ENCODE measurements at places on chromosomes 7 and 10.

- H3K27ac ChIP-seq: no peak overlapping the region
- no peaks in the 10 kb centered on the region for H3K4me1 ChIP-seq
- no peak overlapping the region for H3K4me3 ChIP-seq
- H3K36me3 ChIP-seq: peaks cover 4% of the 10 kb centered on the region
- H3K27me3 ChIP-seq: no peaks in the 10 kb centered on the region
Observed at GRCh38 chr10:102620591-102621442, 23.5 kb upstream of the TRIM8 start.

GRCh38 chr10:97733256-97733655, 3.7 kb upstream of the ZFYVE27 start:
- H3K27me3 ChIP-seq: peaks cover 2% of the 10 kb centered on the region
- peaks cover 9% of the 10 kb centered on the region for H3K36me3 ChIP-seq
- H3K4me1 ChIP-seq: peaks cover 15% of the 10 kb centered on the region
- H3K4me3 ChIP-seq: no peak overlapping the region
- H3K27ac ChIP-seq: no peak overlapping the region
- DNase-seq: no peak

GRCh38 chr7:100120733-100121036, 1.3 kb downstream of the CNPY4 start:
- peak overlapping the region; percentile 96 for H3K4me3 ChIP-seq
- H3K36me3 ChIP-seq: peaks cover 19% of the 10 kb centered on the region
- peak overlapping the region; percentile 97 for H3K27ac ChIP-seq
- DNase-seq: no peak

GRCh38 chr10:17648243-17649035, 4.5 kb downstream of the STAM start:
- no peaks in the 10 kb centered on the region for H3K27me3 ChIP-seq
- H3K4me1 ChIP-seq: peaks cover 62% of the 10 kb centered on the region
- H3K36me3 ChIP-seq: peaks cover 69% of the 10 kb centered on the region

DNA sequence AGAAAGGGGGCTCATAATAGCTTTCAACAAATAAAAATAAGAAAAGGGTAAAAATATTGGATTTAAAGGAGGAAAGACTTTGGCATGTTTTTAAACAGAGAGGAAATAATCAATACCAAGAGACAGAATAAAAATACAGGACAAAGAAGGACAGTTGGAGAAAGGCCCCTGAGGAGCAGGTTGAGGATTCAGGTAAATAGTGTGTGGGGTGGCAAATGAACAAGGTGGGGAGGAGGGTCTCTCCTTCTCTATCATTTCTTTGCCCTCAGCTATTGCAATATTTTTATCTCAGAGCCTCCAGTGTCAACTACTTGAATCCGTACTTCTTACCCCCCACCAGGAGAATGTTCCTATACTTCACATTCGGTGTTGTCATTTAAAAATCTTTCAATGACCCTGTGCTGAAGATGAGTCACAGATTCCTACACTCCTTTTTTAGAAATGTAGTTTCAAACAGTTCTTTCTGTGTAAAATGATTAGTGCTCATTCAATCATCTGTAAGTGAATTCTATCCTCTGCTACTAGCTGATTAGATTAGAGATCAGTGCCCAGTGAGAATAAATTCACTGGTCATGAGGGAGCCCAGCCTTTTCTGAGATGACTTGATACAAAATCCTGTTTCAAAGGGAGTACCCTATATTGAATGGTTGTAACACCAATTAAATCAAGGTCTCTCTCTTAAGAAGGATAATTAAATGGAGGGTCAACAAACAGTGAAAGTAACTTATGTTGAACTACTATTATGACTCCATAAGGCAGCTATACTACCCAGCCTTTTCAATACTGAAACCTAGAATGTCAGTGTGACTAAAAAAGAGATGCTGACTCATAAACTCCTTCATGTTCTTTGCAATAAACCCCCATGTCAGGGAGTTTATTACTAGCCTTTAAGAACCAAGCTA, 50.4 kb upstream of the WNT16 start:
- peaks cover 12% of the 10 kb centered on the region for H3K4me1 ChIP-seq
- no peak overlapping the region for H3K27ac ChIP-seq
- no peak overlapping the region for H3K4me3 ChIP-seq
- H3K36me3 ChIP-seq: no peaks in the 10 kb centered on the region

- H3K4me1 ChIP-seq: no peaks in the 10 kb centered on the region
- DNase-seq: no peak
- H3K27me3 ChIP-seq: peaks cover 9% of the 10 kb centered on the region
- no peak overlapping the region for H3K4me3 ChIP-seq
- no peaks in the 10 kb centered on the region for H3K36me3 ChIP-seq
Observed at GRCh38 chr10:15897287-15897686, 37.0 kb upstream of the MINDY3 start.
